ENCODE measurements at places on chromosomes 2 and 18.
A peak's percentile ranks its signal among the peaks of the same experiment; 100 is the strongest.

DNA sequence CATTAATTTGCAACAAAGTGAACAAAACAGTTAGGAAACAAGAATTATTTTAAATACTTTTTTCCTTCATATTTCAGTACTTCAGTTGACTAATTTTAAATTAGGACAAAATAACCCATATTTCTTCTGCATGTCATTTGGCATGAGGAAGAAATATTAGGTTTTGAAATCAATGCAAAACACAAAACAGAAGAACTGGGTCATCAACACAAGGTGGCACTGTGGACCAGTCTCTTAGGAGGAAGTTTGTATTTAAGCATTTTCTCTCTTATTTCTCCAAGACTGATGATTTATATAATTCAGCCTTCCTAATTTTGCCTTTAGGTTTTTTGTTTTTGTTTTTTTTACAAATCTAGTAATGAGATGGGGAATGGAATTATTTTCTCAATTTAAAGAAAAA lies 352.8 kb upstream of the KCNH7 start:
- no peak for DNase-seq

GRCh38 chr18:55539240-55539639 lies 48.8 kb downstream of the TCF4 start:
- no peak for DNase-seq

DNA sequence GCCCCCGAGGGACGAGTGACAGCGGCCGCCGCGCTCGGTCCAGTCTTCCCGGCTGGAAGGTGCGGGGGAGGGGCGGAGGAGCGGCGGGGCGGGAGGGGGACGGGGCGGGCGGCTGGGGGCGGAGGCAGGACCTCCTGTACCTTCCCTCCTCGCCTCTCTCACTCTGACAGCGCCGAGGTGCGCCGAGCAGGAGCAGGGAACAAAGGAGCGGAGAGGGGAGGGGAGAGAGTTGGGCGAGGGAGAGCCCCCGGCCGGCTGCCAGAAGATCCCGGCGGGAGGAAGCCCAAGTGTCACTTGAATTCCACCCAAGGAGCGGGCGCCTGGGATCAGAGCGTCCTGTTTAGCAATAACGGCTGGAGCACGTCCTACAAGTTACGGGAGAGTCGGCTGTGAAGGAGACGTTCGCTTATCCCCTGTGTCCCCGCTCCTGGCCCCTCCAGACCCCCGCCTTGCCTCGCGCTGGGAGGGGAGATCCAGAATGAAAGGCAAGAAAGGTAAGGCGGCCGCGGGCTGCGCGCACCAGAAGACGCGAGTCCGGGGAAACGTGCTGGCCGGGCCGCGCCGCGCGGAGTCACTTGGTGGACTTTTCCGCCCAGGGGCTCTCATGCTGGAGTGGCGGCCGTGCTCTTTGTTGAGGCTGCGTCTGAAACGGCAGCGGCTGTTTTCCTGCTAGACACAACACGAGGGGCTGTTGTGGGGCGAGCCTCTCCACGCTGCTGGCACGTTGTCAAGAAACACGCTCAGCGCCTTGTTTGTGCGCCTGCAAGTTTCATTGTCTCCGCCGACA lies at the start of gene TGIF1:
Gene TGIF1, plus strand, starts transcription at position 161 of the 787 bp plus-strand sequence. Its CDS starts 318 bp downstream, at position 479.
- DNase-seq: peak; percentile 45

- no peak for DNase-seq
Measured at GRCh38 chr2:194826241-194826640, 830.8 kb upstream of the SLC39A10 start.

GRCh38 chr2:203811491-203812221 lies 55.9 kb upstream of the CTLA4 start:
- DNase-seq: peak; percentile 11

DNA sequence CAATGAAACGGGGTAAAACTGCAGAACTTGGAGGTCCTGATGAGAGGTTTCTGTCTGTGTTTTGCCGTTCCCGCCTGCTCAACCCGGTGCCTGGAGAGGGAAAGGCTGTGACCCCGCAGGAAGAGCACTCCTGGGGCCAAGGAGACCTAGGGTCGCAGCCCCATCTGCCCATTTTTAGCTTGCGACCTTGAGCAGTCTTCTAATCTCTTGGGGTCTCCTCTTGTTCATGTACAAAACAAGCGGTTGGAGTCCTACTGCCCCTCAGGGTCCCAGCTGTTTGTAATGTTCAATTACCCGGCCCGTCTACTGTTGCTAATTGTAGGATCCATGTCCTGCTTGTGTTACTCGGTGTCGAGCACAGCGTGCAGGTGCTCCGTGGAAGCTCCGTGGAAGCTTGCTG lies 104.5 kb downstream of the PTGR3 start:
- DNase-seq: no peak

DNA sequence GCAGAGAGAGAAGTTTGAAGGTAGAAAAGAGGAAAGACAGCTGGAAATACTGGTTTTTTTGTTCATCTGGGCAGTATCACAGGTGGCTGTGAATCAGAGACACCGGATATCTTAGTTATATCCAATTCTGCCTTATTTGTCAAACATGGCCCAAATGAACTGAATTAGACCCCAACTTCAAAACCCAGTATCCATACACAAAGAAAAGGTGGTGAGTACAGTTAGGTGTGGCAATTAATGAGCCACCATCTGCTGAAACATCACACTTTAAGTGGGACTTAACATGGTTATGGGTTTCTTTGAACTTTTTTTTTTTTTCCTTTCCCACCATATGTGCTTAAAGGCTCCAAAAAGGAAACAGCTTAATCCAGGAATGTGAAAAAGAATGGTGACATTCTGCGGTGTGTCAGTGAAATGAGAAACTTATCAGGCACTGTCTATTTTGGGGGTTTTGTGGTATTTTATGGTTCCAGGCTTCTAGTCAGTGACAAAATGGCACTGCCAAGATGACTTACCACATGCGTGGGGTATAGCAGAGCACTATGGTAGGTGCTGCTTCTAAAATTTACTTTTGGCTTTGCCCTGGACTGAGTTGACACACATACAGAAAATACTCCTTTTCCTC lies 5.0 kb upstream of the TMEM178A start:
- DNase-seq: no peak

DNA sequence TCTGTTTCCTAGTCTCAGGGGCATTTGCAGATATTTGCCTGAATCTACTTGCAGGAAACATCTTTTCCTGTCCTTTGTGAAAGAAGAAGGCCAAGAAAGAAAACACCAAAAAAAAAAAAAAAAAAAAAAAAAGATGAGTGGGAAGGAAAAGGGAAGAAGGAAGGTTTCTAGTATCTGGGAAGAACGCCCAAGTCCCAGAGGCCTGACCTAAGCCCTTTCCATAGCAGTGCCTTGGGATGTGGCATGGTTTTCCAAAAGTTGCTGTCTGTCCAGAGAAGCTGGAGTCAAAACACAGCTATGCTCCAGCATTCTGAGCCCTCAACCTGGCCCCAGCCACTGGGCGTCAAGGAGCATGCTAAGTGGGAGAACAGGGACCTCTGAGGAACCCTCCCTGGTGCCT lies 123.5 kb downstream of the INHBB start:
- DNase-seq: no peak
